ENCODE measurements at places on chromosomes 2 and 18.

DNA sequence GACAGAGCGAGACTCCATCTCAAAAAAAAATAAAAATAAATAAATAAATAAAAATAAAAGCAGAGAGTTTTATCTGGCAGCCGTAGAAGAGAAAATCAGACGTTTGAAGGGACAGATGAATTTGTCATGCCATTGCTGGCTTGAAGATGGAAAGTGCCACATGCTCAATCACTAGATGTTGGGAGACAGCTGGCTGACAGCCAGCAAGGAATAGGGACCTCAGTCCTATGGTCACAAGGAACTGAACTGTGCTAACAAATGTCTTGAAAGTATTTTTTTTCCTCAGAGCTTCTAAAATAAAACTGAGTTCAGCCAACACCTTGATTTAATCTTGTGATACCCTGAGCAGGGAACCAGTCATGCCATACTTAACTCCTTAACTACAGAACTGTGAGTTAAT, 65.4 kb downstream of the DTNA start:
- no peak for DNase-seq

DNA sequence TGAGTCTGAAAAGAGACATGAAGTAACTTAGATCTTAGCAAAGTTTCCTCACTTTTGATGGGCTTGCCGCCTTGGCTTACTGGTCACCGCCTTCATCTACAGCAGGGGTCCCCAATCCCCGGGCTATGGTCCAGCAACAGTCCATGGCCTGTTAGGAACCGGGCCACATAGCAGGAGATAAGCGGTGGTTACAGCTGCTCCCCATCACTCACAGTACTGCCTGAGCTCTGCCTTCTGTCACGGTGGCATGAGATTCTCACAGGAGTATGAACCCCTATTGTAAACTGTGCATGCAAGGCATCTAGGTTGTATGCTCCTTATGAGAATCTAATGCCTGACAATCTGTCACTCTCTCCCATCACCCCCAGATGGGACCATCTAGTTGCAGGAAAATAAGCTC, 72.9 kb downstream of the BIN1 start:
- no peak for DNase-seq

DNA sequence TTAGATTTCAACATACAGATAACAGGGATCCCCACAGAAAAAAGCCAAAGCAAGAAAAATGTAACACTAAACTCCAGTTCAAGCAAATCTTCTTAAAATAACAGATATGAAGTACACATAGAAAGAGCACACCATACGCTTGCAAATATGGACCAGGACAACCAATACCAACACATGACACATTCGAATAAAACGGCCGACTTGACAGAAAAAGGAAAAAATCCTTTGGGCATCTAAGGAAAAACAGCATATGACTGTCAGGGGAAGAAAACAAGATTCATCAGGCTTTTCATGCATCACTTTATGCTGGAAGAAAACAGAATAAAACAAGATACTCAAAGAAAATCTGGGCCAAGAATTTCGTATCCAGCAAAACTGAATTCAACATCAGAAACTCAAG, 16.0 kb downstream of the RNASEH1 start:
- no peak for DNase-seq

DNA sequence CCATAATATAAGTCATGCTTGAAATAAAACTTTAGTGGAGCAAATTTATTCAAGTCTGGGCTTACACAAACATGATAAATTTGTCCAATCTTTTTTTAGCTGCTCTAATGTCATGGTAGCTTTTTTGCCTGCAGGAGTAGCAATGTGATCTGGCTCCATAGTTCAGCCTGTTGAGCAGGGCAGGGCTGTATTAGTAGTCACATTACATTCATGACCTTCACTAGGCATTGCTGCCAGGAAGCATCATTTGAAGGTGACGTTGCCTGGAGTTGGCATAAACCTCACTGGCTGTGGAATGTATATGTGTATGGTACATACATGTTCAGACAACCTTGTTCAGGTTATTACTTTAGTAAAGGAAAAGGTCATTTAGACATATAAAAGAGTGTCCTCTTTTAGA, 76.6 kb downstream of the CCDC85A start:
- peak; percentile 3 for DNase-seq

GRCh38 chr2:204948024-204948763, 402.9 kb downstream of the PARD3B start:
- no peak for DNase-seq

GRCh38 chr2:129892773-129893172, 86.7 kb upstream of the RAB6C start:
- no peak for DNase-seq

DNA sequence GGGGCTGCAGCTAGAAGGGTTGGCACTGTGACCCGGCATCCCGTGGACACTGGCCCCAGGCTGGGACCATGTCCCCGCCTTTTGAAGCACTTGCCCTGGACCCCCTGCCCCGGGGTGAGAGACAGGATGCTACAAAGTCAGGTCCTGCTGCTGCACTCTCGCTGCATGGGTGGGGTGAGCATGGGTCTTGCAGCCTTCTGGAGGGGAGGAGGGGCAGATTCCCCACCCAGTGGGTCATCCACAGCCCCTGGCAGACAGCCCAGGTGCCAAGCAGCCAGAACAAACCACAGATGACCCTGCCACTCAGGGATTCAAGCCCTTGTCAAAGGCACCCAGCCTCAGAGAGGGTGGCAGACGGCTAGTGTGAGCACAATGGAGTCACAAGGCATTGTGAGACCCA, 5.7 kb upstream of the NMUR1 start:
- no peak for DNase-seq

DNA sequence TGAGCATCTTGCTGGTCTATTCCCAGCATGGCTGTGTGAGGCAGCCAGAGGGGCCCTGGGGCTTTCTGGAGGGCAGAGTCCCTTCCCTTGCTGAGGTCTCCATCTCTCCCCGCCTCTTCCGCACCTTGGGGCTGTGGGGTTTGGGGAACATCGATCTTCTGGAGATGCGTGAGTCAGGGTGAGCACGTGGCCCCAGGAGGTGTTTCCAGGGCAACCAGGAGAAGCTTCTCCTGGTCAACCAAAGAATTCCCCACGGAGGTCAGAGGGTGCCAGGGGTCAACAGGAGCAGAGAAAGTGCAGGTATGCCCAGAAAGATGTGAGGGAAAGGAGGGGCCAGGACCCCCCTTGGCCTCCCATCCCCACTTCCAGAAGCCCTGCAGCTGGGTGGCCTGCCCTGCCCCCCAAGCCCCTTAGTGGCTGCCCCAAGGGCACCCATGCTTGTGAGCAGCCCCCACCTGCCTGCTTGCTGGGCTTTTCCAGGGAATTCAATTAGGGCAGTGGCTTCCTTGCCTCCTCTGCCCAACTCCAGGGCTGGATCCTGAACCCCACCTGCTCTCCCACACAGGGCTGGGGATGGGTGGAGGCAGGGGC, 2.8 kb upstream of the PROM2 start:
- DNase-seq: no peak

DNA sequence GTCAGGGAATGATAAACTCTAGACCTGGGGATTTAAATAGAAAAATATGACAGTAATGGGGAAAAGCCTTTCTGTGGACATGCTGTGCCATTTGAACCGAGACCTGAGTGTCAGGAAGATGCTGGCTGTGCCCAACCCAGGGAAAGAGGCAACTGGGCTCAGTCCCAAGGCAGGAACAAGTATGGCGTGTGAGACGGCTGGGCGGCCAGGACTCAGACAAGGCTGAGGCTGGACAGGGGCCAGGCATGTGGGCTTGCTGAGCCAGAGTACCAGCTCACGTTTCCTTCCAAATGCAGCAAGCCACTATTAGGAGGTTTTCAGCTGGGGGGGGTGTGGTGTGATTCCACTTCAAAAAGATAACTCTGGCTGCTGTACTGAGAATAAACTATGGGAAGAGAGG, 92.4 kb downstream of the INPP5D start:
- peak; percentile 22 for DNase-seq

GRCh38 chr2:32464431-32464830, 107.6 kb downstream of the BIRC6 start:
- no peak for DNase-seq

- no peak for DNase-seq
Observed at GRCh38 chr2:103805746-103806145, 1043.9 kb downstream of the TMEM182 start.

- no peak for DNase-seq
Observed at GRCh38 chr2:168053676-168054075, 193.7 kb downstream of the STK39 start.

- peak; percentile 70 for DNase-seq
Observed at GRCh38 chr2:10048501-10049171, 5.3 kb downstream of the KLF11 start.

GRCh38 chr2:204967199-204967960, 422.1 kb downstream of the PARD3B start:
- DNase-seq: no peak

- no peak for DNase-seq
Observed at GRCh38 chr2:104746299-104746698, 107.6 kb upstream of the POU3F3 start.

- no peak for DNase-seq
Observed at GRCh38 chr18:60754413-60755009, 381.9 kb upstream of the MC4R start.

- DNase-seq: no peak
Observed at GRCh38 chr2:236293241-236293810, 29.1 kb upstream of the ASB18 start.

DNA sequence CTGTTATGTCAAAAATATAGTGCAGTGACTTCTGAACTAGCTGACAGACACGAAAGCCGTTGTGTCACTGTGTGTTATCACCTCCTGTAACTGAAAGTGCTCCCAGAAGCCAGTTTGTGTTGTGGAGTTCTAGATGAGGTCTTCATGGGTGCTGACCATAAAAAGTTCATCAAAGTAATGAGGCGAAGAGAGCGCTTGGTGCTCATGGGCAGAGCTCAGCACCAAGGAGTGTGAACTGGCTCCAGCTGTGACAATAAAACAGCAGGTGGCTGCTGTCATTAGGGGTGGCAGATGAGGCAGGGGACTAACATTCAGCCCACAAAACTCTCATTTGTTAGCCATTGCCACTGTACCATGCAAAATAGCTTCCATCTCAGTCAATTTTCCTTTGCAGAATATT, 151.1 kb downstream of the ZNF407 start:
- no peak for DNase-seq

GRCh38 chr18:3060667-3061580, 48.0 kb upstream of the LPIN2 start:
- no peak for DNase-seq

DNA sequence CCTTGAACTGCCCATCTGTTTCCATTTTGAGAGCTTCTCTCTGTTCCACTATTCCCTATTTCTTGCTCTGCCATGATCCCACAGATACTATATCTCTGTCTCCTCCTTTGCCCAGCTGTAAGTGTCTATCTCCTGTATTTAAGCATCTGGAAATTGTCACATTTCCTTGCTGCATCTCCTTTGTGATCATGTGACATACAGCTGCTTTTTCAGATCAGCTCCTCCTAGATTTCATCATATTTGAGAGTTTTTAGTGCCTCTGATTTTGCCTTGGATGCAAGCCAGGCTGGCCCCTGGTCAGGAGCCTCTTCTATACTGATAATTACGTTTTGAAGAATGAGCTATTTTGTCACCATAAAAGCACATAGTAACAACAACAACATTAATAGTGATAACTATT, 131.7 kb upstream of the TNP1 start:
- DNase-seq: peak; percentile 11

- peak; percentile 60 for DNase-seq
Observed at GRCh38 chr2:164920430-164920829, 34.9 kb downstream of the SLC38A11 start.

Measured in hepatic stellate cell (primary cell).